NCI-H2227 treated with DMSO at 0.1 percent for 48 hours (cell line): ENCODE measurements at places on chromosomes 5 and 9.

GRCh38 chr9:105114318-105114717 lies 130.1 kb upstream of the SLC44A1 start:
- no peak for DNase-seq

- DNase-seq, result no peak
These were observed 111.2 kb downstream of the SH3TC2 start for GRCh38 chr5:148951612-148952011.

- DNase-seq, result no peak
These were observed 173.8 kb downstream of the PCSK1 start for GRCh38 chr5:96259151-96259772.

GRCh38 chr5:180910735-180911134 lies 11.8 kb downstream of the BTNL8 start:
- no peak for DNase-seq

DNA sequence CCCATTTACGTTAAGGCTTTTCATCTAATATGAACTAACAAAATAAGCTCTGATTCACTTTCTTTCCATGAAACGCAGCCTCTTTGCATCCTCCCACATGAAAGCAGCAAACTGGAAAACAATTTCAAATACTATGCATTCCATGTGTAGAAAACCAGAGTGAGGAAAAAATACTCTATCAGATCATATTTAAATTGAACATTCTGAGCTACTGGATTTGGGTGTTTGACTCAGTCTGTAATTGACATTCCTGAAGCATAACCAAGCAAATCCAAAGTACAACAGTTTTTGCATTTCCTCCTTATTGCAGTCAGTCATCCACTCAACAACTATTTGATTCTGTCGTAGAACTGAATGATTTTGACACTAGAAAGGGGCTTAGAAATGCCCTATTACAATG lies 399.1 kb upstream of the NMUR2 start:
- no peak for DNase-seq

GRCh38 chr5:62115014-62115413 lies 191.0 kb upstream of the KIF2A start:
- DNase-seq, result no peak

DNA sequence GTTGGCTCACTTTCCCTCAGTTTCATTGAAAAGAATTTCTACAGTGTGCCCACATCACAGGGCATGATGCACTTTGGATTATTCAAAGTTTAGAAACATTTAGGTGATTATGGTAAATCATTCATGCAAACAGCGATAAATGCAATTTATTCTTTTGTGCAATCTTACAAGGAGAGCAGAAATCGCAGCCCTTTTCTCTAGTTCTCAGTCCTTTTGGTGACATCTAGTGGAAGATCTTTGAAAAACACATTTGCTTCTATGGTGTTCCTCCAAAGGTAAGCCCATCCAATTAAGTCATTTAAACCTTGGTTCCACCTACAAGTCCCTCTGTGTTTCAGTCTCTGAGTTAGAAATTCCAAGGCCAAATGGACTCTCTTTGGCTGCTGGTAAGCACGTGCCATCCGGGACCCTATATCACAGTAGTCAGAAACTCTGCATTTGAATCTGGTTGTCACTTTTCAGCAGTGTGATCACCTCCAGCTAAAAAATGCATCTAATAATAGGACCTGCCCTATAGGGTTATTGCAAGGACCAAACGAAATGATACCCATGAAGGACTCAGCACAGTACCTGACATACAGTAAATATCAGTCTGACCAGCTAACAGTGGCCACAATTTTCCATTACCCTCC lies 66.4 kb downstream of the MACROH2A1 start:
- DNase-seq, result no peak

DNA sequence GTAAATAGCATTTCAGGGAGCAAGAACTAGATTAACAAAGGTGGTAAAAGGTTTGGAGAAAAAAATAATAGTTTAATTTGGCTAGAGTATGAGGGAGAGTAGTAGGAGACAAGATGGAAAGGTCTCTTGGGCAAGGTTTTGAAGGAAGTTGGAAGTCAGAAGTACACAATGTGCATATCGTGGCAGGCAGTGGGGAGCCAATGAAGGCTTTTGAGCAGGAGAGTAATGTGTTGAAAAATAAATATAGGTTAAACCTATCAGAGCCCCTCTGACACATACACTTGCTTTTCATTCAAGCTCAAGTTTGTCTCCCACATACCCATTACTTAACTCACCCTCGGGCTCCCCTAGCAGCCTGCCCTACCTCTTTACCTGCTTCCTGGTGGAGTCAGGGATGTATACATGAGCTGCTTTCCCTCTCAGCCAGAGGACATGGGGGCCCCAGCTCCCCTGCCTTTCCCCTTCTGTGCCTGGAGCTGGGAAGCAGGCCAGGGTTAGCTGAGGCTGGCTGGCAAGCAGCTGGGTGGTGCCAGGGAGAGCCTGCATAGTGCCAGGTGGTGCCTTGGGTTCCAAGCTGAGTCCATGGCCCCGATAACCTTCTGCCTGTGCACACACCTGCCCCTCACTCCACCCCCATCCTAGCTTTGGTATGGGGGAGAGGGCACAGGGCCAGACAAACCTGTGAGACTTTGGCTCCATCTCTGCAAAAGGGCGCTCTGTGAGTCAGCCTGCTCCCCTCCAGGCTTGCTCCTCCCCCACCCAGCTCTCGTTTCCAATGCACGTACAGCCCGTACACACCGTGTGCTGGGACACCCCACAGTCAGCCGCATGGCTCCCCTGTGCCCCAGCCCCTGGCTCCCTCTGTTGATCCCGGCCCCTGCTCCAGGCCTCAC lies at the start of gene CA9:
Gene CA9, plus strand, starts transcription at position 797 of the 893 bp plus-strand sequence. Its CDS starts 32 bp downstream, at position 829.
- DNase-seq, result no peak

DNA sequence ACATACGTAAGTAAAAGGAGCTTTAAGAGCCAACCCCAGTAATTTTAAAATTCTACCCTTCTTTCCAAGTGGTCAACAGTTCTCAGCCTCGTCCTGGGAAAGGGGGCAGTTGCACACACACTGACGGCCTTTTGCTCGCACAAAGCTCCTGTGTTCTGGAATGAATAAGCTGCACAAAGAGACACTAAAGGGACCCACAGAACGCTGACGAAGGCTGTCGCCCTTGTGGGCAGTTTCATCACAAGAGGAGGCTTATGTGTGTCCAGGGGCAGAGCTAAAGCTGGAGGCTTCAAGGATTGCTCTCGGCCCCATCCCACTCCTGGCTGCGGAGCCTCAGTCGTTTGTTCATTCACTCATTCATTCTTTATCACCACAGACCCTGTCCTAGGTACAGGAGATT lies 67.0 kb upstream of the NEK6 start:
- DNase-seq, result no peak

DNA sequence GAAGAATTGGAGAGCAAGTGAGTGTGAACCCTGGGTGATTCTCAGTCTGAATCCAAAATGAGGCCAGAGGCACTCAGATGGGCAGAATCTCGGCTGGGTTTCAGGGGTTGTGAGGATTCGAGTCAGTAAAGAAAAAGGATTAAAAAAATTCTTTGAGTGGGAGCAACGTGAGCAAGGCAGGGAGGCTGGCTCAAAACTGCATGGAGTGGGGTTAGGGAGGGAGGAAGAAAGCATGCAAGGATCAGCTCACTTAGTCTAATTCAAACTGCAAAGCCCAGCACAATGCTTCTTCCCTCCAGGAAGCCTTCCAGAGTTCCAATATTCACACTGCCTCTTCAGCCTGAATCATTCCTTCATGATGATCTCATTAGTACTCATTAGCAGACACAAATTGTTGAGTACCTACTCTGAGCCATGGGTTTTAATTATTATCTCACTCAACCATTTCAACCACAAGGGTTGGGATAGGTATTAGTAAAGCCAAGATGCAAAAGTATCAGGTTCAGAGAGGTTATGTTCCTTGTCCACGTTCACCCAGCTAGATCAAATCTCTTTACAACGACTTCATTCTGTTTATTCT lies 95.8 kb downstream of the BRINP1 start:
- DNase-seq, result no peak

DNA sequence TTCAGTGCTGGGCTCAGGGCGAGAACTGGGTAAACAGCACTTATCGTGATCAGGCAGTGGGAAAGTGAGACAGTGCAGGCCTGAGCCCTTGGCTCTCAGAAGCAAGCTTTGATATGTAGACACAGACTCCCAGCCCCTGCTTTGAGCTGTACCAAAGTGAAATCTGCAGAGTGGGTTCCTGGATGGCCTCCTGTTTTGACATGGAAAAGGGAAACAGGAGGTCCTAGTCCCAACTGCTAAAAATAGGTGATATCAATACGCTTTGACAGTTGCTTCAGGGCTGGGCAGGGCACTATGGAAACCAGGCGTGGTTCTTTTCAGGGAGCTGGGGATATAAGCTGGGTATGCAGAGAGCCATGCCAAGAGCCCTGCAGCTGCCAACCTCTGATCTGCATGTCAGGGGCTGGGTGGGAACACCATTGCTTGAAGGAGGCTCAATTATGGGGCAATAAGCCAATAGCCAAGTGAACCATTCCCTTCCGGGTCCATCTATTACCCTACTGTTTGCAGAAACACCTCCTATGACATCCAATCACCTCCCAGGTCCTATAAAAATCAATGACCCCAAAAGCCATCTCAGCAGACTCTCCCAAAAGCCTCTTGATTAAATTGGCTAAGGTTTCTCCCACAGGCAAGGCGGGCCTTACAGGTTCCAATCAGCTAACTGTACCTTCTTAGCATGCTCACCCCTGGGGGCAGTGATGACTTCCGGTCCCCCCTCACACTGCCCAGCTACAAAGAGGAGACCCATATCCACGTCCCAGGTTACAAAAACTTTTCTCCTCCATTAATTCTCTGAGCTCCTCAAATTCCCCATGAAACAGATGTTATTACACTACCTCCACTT lies 45.8 kb downstream of the EPB41L4B start:
- DNase-seq, result no peak

DNA sequence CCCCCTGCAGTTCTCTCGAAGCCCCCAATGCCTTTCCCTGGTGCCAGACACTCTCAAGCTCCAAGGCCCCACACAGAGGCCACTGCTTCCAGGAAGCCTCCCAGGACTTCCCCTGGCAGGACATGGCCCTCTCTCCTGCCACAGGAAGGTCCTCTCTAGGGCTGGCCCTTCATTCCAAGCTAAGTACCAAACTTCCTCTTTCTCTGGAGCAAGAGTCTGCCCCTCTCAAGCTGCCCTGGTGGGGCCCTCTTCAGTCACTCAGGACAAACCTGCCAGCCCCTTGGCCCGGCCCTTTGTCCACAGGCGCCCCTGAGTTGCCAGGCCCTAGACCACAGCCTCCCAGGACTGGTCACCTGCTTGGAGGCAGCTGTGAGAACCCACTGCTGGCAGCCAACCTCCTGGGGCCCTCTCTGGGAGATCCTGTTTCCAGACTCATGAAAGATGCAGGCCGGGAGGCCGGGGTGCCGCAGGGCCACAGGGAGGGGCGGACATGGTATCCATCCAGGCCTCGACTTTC lies 6.6 kb downstream of the NINJ1 start:
- DNase-seq, result no peak

DNA sequence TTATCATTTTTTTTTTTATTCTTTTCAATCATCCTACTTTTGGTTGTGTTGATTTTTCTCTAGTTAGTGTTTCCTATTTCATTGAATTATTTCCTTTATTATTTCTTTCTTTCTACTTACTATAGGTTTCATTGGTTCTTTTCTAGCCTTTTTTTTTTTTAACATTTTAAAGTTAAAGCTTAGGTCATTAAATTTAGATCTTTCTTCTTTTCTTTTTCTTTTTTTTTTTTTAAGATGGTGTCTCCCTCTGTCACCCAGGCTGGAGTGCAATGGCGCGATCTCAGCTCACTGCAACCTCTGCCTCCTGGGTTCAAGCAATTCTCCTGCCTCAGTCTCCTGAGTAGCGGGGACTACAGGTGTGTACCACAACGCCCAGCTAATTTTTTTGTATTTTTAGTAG lies 43.0 kb upstream of the PPP2CA start:
- no peak for DNase-seq

GRCh38 chr9:83475741-83476140 lies 62.5 kb downstream of the FRMD3 start:
- DNase-seq, result no peak

GRCh38 chr9:113210815-113211214 lies 10.3 kb downstream of the FKBP15 start:
- no peak for DNase-seq

GRCh38 chr5:157549283-157549629 lies 26.3 kb downstream of the ADAM19 start:
- DNase-seq, result no peak

DNA sequence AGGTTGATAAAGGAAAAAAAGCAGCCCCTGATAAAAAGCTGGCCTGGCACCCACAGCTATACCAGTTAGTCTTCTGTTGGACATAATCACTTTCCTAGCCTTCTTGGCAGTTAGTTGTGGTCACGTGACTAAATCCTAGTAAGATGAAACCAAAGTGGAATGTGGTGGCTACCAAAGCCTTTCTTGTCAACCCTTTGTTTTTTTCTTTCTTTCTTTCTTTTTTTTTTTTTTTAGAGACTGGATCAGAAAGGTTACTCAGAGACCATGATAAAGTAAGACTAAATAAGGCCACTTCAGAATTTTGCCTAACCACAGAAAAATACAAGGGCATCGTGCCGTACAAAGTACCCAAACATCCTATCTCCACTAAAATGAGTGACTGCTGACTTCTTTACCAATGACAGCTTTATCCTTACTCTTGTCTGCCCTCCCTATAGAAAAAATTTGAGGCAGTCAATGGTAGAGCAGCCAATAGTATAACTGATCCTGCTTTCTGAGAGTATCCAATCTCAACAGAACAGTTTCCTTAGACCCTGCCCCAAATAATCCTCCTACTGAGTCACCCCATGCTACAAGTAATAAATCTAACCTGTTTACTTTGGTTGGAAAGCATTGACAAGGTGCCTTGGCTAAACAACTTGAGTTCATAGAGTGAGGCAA lies 14.2 kb upstream of the KIF27 start:
- DNase-seq, result no peak

DNA sequence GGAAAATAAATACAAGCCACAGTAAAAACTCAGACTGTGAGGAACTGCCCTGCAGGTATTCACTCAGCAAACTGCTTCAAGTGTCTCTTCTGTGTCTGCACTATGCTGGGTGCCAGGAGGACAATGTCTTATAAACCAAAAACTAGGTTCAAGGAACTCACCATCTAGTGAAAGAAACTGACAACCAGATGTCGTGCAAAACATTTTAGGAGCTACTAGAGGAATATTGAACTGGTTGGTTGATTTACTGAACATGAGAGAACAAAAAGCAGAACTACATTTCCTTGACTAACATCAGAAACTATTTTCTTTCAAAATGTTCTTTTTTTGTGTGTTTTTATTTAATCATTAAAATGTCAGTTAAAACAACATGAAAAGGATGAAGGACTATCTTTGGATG lies 35.2 kb downstream of the ZNF366 start:
- no peak for DNase-seq

- no peak for DNase-seq
These were observed 171.9 kb upstream of the GDNF start for GRCh38 chr5:38011668-38012188.

GRCh38 chr9:135517407-135517822 lies 3.8 kb upstream of the LCN1 start:
- no peak for DNase-seq

DNA sequence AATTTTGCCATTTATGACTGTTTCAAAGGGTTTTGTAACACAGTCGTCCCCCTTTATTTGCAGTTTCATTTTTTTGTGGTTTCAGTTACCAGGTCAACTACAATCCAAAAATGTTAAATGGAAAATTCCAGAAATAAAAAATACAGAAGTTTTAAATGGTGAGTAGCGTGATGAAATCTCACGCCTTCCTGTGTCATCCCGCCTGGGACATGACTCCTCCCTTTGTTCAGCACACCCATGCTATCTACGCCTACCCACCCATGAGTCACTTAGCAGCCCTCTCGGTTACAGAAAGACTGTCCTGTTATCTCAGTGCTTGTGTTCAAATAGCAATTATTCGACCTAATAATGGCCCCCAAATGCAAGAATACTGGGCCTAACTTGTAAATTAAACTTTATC lies 765.3 kb upstream of the ADAMTS16 start:
- no peak for DNase-seq

GRCh38 chr5:107526270-107526937 lies 144.3 kb downstream of the EFNA5 start:
- DNase-seq, result no peak
